ENCODE measurements at places on chromosomes 7 and 10. TPM values are rescaled to one million over a fixed set of nuclear protein-coding genes. Genes with fewer than 3 reads are reported as not detected.

The C10orf105 gene
- not detected for total RNA-seq

GRCh38 chr7:113289140-113289740, 170.9 kb upstream of the SMIM30 start:
- no peaks in the 10 kb centered on the region for H3K36me3 ChIP-seq
- no peaks in the 10 kb centered on the region for H3K4me1 ChIP-seq
- H3K4me3 ChIP-seq, result no peak overlapping the region
- H3K27me3 ChIP-seq, result no peaks in the 10 kb centered on the region
- no peak for DNase-seq

DNA sequence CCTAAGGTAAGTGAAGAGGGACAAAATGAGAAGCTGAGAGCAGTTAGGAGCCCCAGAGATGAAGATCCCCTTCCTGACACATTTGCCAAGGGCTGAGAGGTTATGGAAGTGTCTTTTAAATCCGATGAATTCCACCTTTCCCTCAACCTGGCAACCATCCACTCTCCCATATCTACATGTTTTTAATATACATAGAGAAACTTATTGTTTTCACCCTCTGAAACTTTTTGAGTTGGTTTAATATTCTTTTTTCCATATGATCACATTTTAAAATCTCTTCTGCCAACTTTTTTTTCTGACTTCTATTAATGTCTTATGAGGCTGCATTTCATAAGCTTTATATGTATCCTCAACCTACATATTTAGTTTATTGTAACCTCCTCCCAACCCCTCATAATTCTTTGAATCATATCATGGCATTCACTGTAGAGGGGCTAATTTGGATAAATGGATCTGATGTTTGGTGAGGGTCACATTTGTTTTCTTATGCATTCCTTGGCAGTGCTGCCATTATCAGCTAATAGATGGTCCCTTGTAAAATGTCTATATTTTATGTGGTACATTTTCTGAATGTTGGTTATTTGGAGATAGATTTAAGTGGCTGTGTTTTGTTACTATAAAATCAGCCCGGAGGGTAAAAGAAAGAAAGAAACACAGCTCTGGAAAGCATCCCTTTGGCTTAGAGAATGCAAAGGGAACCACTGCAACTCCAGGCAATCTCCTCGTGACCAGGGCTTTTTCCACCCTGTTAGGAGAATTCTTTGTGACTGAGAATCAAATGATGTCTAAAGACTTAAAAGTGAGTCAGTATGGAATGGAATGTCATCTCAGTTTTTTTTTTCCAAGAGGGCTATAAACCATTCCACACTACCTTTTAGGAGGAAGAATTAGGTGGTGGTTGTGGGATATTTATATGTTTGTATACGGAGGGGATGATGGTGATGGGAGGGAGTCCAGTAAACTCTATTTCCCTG, 334.4 kb downstream of the SUGCT start:
- H3K36me3 ChIP-seq, result no peaks in the 10 kb centered on the region
- no peak for DNase-seq
- H3K27me3 ChIP-seq, result no peaks in the 10 kb centered on the region
- no peaks in the 10 kb centered on the region for H3K4me1 ChIP-seq

DNA sequence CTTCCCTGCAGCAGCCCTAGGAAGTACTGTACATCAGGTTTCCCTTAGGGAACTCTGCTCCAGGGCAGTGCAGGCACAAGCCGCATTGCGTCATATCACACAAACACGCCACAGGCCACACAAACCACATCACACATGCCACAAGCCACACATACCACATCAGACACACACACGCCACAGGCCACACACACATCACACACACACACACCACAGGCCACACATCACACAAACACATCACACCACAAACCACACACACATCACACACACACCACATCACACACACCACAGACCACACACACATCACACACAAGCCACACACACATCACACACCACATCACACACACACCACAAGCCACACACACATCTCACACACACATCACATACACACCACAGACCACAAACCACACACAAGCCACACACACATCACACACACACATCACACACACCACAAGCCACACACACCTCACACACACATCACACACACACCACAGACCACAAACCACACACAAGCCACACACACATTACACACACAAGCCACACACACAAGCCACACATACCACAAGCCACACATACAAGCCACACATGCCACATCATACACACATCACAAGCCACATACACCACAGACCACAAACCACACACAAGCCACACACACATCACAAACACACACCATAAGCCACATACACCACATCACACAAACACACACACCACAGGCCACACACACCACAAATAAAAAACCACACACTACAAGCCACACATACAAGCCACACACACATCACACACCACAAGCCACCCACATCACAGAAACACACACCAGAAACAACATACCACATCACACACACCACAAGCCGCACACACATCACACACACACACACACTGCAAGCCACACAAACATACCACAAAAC, 53.4 kb downstream of the TMEM209 start:
- H3K36me3 ChIP-seq, result peaks cover 4% of the 10 kb centered on the region
- H3K4me1 ChIP-seq, result peaks cover 12% of the 10 kb centered on the region
- H3K4me3 ChIP-seq, result no peak overlapping the region
- no peak for DNase-seq
- peaks cover 10% of the 10 kb centered on the region for H3K27me3 ChIP-seq
- no peak overlapping the region for H3K27ac ChIP-seq

DNA sequence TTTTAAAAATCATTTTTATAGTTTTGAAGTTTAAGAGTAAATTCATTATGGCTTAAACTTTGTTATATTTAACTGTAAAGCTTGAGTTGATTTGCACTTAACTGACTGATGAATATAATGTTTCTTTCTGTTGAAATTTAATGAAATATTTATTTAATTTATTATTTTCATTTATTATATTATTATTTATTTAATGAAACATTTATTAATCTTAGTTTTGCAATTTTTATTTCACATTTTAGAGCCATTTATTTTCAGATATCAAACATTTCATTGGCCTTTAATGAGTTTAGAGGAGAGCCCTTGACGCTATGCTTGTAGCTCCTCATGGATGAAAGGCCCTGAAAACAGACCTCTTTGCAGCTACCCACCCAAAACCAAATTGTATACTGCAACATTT, 570.0 kb downstream of the LRMDA start:
- H3K27ac ChIP-seq, result no peak overlapping the region
- H3K4me3 ChIP-seq, result no peak overlapping the region
- DNase-seq, result no peak

The TMEM270 gene
- not detected for total RNA-seq

GRCh38 chr10:84360637-84361365, 32.4 kb downstream of the CCSER2 start:
- H3K4me3 ChIP-seq, result no peak overlapping the region
- H3K36me3 ChIP-seq, result no peaks in the 10 kb centered on the region
- peaks cover 22% of the 10 kb centered on the region for H3K4me1 ChIP-seq

DNA sequence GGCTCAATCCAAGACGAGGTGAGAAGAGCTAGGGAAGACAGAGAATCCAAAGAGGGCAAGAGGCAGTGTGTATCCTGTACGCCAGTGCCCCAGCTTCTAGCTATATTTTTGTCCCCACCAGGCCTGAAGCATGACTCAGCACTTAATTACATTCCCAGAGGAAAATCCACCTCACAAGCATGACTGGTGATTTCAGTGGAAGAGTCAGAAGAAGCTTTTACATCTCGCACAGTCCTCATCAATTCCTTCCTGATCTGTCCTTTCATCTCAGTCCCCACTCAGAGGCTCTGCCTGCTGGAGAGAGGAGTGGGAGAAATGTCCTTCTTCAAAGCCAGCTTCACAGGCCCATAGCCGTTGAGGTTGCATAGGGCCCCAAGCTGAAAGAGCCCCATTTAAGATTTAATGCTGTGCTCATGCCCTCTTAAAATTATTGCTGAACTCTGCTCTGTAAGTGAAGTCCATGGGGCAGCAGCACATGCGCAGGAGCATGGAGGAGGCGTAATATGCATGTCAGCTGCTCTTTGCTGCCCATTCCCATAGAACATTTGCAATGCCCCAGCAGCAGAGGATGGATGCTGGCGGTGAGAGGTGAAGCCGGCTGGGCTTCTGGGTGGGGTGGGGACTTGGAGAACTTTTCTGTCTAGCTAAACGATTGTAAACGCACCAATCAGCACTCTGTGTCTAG, 39.0 kb upstream of the AOAH start:
- H3K4me3 ChIP-seq, result no peak overlapping the region
- no peaks in the 10 kb centered on the region for H3K27me3 ChIP-seq
- no peak for DNase-seq
- H3K27ac ChIP-seq, result no peak overlapping the region

DNA sequence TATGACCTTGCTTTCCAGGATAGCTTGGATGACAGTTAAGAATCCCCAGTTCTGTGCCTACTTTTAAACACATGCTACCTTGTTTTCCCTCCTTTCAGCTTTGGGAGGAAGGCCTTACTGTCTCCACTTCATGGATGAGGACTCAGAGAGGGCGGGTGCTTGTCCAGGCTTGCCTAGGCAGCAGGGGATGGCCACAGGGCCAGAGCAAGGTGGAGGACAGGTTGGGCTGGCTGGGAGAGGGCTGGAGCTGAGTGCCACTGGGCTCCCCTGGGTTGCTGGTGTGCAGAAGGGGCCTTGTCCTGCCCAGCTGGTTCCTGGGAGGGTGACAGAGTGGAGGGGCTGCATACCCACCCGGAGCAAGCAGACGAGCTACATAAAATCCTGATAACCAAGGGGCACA, 117.8 kb downstream of the GRK5 start:
- H3K4me3 ChIP-seq, result no peak overlapping the region
- H3K4me1 ChIP-seq, result peaks cover 27% of the 10 kb centered on the region
- DNase-seq, result no peak
- H3K27me3 ChIP-seq, result peaks cover 4% of the 10 kb centered on the region

The GRID2IP gene
- 0.66 TPM for total RNA-seq

GRCh38 chr7:27917774-27918314, 177.9 kb downstream of the TAX1BP1 start:
- H3K4me3 ChIP-seq, result no peak overlapping the region
- H3K4me1 ChIP-seq, result peaks cover 7% of the 10 kb centered on the region
- DNase-seq, result no peak
- H3K27ac ChIP-seq, result peak overlapping the region; percentile 29

GRCh38 chr10:122128357-122128756, 139.4 kb downstream of the TACC2 start:
- peaks cover 47% of the 10 kb centered on the region for H3K4me1 ChIP-seq
- H3K27ac ChIP-seq, result peak overlapping the region; percentile 8
- H3K27me3 ChIP-seq, result peaks cover 3% of the 10 kb centered on the region
- no peak overlapping the region for H3K4me3 ChIP-seq
- no peaks in the 10 kb centered on the region for H3K36me3 ChIP-seq
- DNase-seq, result no peak

DNA sequence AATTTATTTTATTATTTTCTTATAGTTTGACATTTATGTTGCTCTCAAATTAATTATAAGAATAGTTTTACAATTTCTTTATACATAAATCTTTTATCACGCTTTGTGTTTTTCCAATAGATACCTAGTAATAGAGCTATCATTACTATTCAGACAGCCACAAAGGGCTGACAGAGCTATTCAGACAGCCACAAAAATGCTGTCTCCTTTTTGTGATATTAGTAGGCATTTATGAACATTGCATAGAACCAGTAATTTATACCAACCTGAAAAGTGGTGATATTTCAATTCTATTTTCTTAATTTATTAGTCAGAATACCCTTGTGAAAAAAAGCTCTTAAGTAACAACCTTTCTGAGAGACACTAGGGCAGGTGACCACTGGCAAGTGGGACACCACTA, 34.2 kb upstream of the IGFBP3 start:
- no peaks in the 10 kb centered on the region for H3K4me1 ChIP-seq
- no peak overlapping the region for H3K4me3 ChIP-seq
- H3K27ac ChIP-seq, result no peak overlapping the region
- peaks cover 4% of the 10 kb centered on the region for H3K36me3 ChIP-seq
- H3K27me3 ChIP-seq, result no peaks in the 10 kb centered on the region

The CALHM1 gene
- total RNA-seq, result not detected

GRCh38 chr10:58512491-58513187, at the start of gene BICC1:
TSS of gene BICC1 (plus strand) at chr10:58512872. CDS start at chr10:58513144, 272 bp downstream.
- H3K27ac ChIP-seq, result no peak within 1 kb of the TSS
- peak within 1 kb of the TSS; percentile 94 for H3K4me3 ChIP-seq
- peaks cover 2% of the 10 kb centered on the region for H3K27me3 ChIP-seq
- DNase-seq, result peak; percentile 75

DNA sequence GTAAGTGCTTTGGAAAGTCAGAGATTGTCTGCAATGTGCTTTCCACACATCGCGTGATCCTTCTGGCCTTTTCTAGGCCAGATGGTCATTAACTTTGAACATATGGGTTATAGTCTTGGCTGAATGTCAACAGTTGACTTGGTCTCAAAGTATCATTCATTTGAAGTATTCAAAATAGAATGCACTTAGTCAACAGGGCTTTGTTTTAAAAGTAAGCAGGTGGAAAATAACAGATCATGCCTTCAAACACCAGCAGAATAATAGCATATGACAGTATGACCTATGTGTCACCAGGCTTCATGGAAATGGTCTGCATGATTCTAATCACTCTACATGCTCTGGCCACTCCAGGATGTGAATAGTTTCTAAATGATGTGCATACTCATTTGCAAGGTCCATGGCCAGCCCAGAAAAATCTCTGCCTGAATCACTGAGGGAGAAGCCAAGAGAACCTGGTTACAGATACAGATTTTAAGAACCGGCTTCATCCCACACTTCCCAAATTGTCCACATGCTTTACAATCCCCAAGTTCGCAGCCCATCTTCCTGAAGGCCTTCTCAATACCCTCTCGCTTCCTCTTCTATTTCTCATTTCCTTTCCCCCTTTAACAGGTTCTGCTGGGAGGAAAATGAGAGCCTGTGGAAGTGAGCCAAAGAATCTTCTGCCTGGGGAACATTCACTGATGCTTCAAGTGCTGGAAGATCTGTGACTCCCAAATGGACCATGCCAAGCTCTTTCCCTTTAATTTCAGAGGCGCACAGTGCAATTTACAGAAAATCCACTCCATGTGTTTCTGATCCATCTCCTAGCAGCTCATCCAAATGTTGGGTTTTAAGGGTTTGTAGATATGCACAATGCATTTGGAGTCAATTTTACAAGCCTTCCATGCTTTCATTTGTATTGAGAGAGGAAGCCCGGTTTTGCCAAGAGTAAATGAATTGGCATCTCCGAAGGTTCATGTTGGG, 122.8 kb upstream of the GDF10 start:
- H3K27me3 ChIP-seq, result no peaks in the 10 kb centered on the region
- H3K4me3 ChIP-seq, result no peak overlapping the region
- H3K4me1 ChIP-seq, result peaks cover 24% of the 10 kb centered on the region
- no peak for DNase-seq
- H3K36me3 ChIP-seq, result no peaks in the 10 kb centered on the region
